ENCODE measurements at places on chromosomes 16 and 17. TPM values are rescaled to one million over a fixed set of nuclear protein-coding genes. Genes with fewer than 3 reads are reported as not detected.

Gene GPRC5C
- 29.0 TPM for total RNA-seq

Gene CCL14
- total RNA-seq, result 55.7 TPM

Gene WDR59
- total RNA-seq, result 30.6 TPM

Gene SEPTIN1
- total RNA-seq, result 2.5 TPM

Gene CENPX
- total RNA-seq, result 41.1 TPM

Gene HYDIN
- total RNA-seq, result 1.4 TPM

Gene MYH2
- not detected for total RNA-seq

Gene C16orf96
- total RNA-seq, result 0.36 TPM

Gene ACE
- 4.2 TPM for total RNA-seq

Gene GRB7
- not detected for total RNA-seq

All from omental fat pad (tissue), 4 donors.